ENCODE measurements at places on chromosomes 12 and 14.

DNA sequence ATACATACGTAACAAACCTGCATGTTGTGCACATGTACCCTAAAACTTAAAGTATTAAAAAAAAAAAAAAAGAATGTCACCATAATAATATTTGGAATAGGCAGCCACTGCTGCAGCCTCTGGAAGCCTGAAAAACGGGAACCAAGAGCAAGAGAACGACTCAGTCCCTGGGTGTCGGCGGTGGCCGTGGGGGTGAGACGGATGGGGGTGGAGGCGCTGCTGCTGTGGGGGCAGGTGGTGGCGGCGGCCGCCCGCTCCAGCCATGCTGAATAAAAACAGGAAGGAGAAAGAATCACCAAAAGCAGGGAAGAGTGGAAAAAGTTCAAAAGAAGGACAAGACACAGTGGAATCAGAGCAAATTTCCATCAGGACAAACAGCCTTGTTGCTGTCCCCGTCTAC lies 46.9 kb downstream of the ZFYVE21 start:
- no peak for DNase-seq

DNA sequence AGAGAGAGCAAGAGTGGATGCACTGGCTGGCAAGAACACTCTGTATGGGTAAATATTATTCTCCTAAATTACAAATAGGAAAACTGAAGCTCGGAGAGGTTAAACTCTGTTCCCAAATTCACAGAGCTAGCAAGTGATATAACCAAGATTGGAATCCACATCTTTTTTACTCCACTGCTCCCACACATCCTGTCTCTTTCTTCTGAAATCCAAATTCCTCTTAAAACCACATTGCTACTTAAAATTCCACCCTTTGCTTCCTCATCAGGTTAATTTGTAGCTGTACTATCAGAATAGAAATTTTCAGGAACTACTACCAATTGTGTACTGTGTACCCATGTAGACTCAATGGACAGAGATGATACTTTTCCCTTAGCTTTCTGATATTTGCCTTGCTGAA lies 74.4 kb downstream of the ARMH4 start:
- no peak for DNase-seq

GRCh38 chr12:96205908-96206307 lies 11.7 kb downstream of the ELK3 start:
- peak; percentile 54 for DNase-seq

GRCh38 chr12:114555451-114555850 lies 128.5 kb downstream of the TBX3 start:
- DNase-seq = no peak

GRCh38 chr14:86104691-86105265 lies 574.8 kb downstream of the FLRT2 start:
- no peak for DNase-seq

DNA sequence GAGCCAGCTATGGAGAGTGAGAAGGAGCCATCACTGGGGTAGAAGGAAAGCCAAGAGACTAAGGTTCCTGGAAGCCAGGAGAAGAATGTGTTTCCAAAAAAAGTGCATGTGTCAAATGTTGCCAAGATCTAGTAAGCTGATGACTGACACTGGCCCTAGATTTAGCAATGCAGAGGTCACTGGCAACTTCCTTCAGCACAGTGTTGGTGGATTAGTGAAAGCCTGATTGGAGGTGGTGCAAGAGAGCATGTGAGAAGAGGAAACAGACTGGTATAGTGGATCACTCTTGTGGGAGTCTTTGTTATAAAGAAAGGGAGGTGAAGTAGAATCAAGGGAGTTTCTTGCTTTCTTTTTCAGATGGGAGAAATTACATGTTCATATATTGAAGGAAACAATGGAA lies 34.1 kb upstream of the CHGA start:
- DNase-seq = no peak

DNA sequence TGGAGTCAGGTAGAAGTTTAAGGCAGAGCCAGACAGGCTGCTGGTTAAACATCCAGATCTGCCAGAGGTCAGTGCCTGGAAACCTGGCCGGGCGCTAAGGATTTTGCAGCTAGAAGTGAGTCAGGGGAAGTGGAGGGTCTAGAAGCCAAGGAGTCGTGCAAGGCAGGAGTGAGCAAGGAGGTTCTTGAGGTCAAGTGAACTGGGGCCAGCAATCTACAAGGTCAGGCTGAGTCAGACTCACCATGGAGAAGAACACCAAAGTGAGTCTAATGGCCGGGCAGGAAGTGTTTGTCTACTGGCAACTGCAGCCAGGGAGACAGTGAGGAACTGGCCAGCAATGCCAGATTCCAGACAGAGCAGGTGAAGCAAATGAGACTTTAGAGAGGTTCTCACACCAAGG lies 628.2 kb downstream of the ETNK1 start:
- DNase-seq = no peak

GRCh38 chr12:122516544-122517361 lies 10.0 kb downstream of the RSRC2 start:
- DNase-seq = no peak

DNA sequence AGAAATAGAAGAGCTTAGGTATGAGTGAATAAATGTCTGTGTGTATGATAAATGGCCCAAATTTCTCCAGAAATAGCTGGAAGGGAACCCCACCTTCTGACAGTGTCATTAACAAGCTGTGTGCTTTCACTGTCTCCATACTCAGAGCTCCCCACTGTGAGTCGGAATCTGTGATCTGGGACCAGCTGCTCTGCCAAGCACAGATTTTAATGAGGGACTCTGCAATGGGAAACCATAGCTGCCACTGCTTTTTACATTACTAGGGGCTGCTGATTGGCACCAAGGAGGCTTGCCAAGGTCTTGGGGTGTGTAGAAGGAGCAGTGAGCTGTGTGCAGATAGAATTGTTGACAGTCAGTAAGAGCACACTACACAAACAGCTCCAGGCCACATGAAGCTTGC lies 244.2 kb upstream of the CCDC196 start:
- no peak for DNase-seq

DNA sequence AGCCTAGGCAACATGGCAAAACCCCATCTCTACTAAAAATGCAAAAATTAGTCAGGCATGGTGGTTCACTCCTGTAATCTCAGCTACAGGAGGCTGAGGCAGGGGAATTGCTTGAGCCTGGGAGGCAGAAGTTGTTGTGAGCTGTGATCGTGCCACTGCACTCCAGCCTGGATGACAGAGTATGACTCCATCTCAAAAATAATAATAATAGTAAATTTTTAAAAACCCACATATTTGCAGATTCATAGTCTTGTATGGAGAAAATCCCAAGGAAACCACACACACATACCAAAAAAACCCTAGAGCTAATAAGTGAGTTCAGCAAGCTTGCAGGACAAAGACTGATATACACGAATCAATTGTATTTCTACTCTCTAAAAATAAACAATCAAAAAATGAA lies 19.0 kb upstream of the MTHFD1 start:
- no peak for DNase-seq

- no peak for DNase-seq
These were observed 2.1 kb upstream of the B3GNT4 start for GRCh38 chr12:122201381-122201780.

DNA sequence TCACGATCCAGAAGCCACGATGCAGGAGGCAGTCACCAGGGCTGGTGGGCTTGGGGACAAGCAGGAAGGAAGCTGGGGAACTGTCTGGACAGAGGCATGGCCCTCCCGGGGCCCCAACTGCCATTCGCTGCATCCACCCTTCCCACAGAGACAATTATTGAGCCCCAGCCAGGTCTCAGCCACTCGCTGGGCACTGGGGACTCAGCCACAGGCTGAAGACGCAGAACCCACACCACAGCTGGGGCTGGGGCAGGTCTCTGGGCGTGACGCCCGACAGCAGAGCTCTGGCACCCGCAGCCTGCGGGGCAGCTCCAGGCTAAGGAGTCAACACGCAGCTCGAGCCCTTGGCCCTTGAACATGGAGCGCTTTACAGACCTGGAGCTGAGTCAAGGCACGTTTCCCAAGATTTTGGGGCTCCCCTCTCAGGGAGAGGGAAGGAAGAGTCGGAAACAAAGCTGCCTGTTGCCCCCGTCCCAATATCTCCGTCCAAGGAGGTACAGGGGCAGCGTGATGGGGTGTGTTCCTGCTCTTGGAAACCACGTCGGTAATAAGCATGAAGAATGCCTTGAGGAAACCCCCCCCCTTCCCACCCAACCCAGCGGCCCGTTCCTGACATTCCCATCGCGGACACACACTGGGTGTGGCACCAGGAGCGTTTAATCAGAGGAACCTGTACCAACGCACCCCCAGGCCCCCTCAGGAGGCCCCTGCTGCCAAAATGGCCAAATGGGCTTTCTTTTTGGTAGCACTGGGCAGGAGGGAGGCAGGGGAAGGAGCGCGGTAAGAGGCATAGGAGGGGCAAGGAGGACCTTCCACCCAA lies 6.7 kb downstream of the RIMBP2 start:
- DNase-seq = no peak

- no peak for DNase-seq
These were observed 54.3 kb upstream of the LRTM2 start for GRCh38 chr12:1766110-1766509.

DNA sequence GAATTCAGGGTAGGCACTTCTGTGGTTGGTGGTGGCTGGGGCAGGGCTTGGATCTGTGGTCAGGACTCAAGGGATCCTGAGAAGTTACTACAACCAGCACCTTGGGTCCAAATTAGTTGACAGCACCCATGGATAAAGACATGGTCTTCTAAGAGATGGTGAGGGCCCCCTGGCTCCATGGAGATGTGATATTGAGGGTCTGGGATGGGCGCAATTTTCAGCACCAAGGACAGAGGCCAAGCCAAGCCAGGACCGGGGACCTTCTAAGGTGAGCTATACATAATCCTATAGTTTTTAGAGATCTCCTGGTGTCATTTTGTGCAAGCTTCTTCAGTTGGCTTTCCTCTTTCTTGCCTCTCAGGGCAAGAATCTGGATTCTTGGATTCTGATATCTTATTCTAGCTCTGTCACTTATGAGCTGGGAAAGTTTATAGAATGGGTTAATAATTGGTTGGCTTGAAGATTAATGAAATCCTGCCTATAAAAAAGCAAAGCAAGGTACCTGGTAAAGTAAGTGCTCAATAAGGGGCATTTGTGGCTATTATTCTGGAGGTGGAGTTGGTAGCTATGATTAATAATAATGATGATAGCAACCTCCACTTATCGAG lies 130.1 kb upstream of the LHX5 start:
- DNase-seq = no peak

DNA sequence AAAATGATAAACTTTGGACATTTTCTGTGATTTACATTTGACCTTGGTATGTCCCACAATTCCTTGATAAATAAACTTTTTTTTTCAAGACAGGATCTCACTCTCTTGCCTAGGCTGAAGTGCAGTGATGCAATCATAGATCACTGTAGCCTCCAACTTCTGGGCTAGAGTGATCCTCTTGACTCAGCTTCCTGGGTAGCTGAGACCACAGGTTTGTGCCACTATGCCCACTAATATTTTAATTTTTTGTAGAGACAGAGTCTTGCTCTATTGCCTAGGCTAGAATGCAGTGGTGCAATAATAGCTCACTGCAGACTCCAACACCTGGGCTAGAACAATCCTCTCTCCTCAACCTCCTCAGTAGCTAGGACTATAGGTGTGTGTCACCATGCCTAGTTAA lies 79.1 kb upstream of the PTGDR start:
- peak; percentile 19 for DNase-seq

DNA sequence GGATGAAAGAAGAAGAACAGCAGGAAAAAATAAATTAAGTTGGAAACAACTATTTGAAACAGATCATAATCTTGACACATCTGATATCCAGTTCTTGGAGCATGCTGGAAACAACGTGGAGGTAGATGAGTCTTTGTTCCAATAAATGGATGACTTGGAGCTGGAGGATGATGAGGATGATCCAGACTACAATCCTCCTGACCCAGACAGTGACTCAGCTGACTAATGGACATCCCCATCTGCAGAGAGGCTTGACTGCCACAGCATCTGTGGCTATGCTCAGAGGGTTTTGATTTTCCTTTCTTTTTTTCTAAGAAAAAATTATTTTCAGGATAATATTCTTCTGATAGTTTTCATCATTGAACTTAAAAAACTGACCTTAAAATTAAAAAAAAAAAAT lies 6.2 kb upstream of the ZDHHC17 start:
- DNase-seq = no peak

GRCh38 chr14:68680541-68681051 lies 112.3 kb downstream of the ZFP36L1 start:
- DNase-seq = no peak

DNA sequence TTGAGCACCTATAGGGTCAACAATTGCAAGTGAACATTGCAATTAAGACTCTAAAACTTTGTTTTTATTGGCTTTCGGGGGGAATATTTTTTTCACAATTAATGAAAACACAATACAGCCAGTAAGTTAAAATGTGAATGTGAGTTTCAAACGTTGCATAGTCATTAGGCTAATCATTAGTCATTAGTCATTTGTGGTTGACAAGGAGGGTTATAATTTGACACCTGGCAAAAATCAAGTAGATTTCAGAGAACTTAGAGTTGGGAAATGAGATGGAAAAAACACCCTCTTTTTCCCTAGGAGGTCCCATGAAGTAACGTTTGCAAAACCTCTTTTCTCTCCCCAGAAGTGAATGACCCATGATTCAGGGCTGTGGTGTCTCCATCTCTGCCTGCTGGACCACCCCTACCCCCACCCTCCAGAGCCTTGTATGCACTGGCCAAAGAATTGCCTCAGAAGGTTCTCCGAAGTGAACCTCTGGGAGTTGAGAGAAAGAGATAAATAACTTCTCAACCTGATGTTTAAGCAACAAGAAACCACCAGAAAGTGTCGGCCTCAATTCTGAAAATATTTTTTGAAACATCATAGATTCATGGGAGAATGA lies 196.3 kb downstream of the PAX9 start:
- no peak for DNase-seq

DNA sequence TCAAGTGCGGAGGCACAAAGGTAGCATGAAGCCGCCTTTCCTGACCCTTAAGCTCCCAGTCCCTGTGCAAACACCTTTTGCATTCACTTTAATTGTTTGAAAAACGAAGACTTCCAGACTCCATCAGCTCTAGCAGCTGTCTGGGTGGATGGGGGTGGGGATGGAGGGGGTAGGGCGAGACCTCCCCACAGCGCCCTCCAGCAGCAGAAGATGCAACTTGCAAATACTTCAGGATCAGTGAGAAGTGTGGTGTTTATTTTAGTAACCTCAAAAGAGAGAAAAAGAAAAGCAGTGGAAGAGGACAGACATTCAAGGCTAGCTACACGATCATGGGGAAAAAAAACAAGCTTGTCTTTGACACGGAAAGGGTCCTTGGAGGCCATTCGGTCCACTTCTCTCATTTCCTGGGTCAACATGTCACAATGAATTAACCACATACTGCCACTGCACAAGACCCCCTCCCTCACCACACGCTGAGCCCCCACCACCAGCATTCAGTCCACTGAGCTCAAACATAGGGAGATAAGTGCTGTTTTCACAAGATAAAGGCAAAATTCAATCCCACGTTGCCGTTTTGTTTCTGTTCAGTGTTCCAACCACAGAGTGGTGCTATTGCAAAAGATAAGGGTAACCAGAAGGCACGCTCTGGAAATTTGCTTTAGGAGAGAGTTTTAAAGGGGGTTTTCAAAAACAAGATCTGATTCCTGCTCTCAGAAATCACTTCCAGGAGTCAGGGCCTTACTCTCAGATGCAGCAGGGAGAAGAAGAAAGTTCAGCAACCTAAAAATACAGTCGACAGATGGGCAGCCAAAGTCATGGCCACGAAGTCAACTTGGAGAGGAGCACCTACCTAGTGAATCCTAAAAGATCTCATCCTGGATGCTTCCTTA lies 3.3 kb upstream of the NTF3 start:
- peak; percentile 3 for DNase-seq

GRCh38 chr12:64666054-64666914 lies 56.0 kb downstream of the RASSF3 start:
- DNase-seq = no peak

Measured in activated CD4-positive, alpha-beta T cell treated with anti-CD3 and anti-CD28 coated beads, Interleukin-2, Interleukin-6, amounts not matched to agents 100 ng/mL and 50 ng/mL, durations not matched to agents 16 hours and 8 hours (primary cell).